ENCODE measurements at places on chromosomes 6 and 20. TPM values are rescaled to one million over a fixed set of nuclear protein-coding genes. Genes with fewer than 3 reads are reported as not detected.

The TCF21 gene
- total RNA-seq = 5.2 TPM

The PXDC1 gene
- total RNA-seq = 133 TPM

The PTPRT gene
- total RNA-seq = not detected

The NOTCH4 gene
- total RNA-seq = 113 TPM

The LSM14B gene
- total RNA-seq = 23.7 TPM

The B3GAT2 gene
- not detected for total RNA-seq

The ZC2HC1B gene
- not detected for total RNA-seq

The OR2B3 gene
- total RNA-seq = not detected

Measured in mesenteric fat pad (tissue), 1 donor.